ENCODE measurements at places on chromosomes 5 and 9.

GRCh38 chr9:103245369-103245768 is 250.2 kb downstream of the CYLC2 start:
- DNase-seq, result no peak

GRCh38 chr5:124399426-124399961 is 346.9 kb downstream of the ZNF608 start:
- no peak for DNase-seq

DNA sequence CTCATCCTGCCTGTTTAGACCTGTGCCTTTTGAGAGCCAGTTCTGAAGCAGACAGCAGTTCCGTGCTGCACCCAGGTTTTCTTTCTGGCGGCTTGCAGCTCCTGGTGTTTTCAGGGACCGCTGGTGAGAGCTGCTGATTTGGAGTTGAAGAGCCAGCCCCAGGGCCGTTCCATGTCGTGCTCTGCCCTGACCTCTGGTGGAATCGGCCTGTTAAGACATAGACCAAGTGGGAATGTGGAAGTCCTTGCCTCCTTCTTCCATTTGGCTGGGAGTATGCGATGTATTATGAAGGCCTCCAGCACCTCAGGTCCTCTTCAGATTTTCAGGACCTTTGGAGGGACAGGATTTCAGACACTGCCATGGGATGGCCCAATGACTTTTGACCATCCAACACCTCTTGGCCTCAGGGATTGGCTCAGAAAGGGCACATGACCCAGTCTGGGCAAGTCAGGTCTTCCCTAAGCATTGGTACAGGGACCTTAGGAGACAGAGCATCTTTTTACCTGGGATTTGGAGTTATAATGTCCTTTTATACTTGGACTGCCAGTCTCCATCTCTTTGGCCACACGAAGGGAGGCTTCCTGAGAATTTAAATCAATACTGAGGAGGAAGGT is 136.1 kb upstream of the CLINT1 start:
- peak; percentile 15 for DNase-seq

DNA sequence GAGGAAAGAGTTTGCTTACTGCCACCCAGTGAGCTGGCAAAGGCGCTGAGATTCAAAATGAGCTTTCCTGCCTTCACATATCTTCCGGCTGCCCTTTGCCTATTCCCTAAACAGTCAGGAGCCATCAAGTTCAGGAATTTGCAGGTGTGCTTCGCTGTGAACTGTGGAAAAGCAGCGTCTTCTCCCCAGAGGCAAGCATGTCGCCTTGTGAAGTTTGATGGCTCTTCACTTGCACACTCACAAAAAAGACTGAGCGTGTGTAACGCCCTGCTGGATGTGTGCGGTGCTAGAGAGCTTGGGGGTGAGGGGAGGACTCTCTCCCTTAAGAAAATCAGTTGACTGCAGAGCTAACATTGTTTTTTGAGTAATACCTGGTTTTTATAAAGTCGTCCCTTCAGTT is 288.7 kb downstream of the DOCK8 start:
- DNase-seq, result no peak

GRCh38 chr5:34833976-34834793 is 4.8 kb upstream of the TTC23L start:
- DNase-seq, result no peak

GRCh38 chr9:20753761-20754160 is 69.7 kb downstream of the FOCAD start:
- DNase-seq, result no peak

- DNase-seq, result no peak
Observed at GRCh38 chr5:40405996-40406740, 273.5 kb upstream of the PTGER4 start.

DNA sequence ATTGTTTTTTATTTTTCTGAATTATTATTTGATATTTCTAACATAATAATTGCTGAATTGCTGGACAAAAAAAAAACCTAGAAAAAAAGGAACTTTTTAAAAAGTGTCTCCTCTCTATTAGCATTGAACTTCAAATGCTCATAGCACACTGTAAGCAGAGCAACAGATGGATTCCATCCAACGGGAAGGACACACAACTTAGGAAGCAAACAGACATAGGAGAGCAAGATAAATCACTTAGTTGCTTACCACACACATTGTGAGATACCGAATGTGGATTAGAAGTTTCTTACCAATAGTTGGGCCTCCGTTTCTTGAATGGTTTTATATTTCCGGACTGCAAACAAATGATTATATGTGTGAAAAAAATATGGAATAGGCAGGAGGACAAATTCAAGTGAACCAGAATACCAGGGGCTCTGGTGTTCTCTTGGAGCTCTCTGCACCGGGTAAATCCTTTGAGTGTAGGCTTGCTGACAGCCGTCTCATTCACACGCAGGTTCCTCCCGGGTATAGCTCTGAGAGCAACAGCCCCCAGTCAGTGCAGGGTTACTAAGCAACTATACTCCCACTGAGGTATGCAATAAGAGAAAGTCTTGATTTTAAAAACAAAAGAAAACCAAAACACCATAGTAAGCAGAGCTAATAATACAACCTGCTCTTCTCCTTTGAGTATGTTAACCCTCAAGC is 217.6 kb downstream of the TMEM167A start:
- DNase-seq, result no peak

DNA sequence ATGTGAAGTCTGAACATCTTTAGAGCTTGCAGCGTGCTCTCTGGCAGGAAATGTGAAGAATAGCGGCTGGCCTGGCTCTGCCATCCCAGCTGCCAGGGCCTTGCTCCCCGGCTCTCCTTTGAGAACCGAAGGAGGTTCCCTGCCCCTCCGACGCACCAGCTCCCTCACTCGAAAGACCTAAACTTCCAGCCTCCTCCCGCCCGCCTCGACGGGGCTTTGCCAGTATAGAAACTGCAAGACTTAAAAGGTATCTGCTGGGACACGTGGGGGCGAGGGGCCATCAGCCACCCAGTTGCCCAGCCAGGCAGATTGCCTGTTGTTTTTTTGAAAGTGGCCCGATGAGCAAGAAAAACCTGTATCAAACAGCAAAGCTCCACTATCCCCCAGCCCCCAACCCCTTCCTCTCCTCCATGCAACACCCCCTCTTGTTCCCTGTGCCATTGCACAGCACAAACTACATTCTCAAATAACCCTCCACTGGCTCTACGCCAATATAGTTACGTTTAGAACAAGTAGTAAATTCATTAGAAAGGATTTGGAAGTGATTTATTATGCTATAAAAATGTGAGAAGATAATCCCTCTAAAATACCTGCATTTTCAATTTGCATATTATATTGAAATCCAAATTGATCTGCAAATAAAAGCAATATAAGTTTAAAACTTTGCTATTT is 331.9 kb downstream of the MED10 start:
- no peak for DNase-seq

- DNase-seq, result no peak
Observed at GRCh38 chr9:127938298-127938690, 640 bp upstream of the DPM2 start.

DNA sequence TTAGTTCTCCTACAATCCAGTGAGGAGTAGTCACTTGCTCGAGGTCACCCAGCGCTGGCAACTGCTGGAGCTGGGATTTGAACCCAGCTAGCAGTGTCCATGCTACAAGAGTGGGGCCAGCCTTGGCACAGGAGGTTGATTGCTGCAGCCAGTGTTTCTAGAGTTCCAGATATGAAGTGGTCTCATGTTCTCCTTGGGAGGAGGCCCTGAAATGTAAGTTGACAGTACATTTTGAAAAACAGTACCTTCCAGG is 802 bp downstream of the CCDC107 start:
- DNase-seq, result no peak

- no peak for DNase-seq
Observed at GRCh38 chr5:131386779-131387178, 122.9 kb downstream of the CDC42SE2 start.

GRCh38 chr9:37198831-37199230 is 78.5 kb downstream of the ZCCHC7 start:
- no peak for DNase-seq

- DNase-seq, result no peak
Observed at GRCh38 chr5:118076490-118076889, 911.9 kb downstream of the DTWD2 start.

DNA sequence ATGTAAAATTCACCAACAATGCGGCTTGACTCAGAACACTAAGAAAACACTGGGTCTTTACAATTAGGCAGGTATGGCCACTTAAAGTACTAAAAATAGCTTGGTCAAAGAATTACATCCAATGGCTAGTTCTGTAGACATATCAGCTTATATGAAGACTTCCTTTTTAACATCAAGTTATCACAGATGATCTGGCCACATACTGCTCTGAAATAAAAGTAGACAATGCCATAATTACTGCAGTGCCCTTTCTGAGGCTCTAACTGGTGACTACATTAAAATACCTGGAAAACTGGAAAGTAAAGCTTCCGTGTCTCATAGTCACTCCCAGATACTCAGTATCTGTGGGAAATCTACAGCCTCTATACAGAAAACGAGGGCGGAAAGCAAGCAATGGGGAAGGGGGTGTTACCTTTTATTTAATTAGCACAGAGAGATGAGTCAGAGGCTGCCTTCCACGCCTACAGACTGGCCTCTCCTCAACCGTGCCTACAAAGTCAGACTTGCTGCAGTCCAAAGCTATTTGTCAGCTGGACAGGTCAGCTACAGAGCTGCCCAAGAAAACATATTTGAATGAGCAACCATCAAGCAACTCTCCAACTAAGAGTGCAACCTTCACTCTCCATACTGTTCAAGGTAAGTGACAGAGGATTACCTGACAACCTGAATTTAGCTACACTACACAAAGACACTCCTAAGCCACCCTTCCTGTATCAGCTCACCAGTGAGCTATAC is 8.7 kb downstream of the SERINC5 start:
- DNase-seq, result no peak

DNA sequence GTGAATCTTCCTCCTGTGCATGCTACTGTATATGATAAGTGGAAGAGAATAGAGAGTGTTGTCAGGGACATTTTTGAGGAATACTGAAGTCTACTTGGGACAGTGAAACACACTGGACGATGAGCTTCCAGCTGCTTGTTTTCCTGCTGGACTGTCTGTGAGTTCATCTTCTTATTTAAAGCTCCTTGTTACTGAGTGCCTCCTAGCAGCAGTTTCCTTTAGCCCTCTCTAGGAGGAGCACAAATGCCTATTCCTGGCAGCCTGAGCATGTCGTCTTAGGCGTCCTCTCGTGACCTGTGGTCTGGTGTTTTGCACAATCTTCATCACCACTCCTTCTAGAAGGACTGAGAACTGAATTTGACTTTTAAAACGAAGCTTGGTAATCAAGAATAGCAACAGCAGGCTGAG is 43.8 kb downstream of the ANKRD33B start:
- DNase-seq, result no peak

DNA sequence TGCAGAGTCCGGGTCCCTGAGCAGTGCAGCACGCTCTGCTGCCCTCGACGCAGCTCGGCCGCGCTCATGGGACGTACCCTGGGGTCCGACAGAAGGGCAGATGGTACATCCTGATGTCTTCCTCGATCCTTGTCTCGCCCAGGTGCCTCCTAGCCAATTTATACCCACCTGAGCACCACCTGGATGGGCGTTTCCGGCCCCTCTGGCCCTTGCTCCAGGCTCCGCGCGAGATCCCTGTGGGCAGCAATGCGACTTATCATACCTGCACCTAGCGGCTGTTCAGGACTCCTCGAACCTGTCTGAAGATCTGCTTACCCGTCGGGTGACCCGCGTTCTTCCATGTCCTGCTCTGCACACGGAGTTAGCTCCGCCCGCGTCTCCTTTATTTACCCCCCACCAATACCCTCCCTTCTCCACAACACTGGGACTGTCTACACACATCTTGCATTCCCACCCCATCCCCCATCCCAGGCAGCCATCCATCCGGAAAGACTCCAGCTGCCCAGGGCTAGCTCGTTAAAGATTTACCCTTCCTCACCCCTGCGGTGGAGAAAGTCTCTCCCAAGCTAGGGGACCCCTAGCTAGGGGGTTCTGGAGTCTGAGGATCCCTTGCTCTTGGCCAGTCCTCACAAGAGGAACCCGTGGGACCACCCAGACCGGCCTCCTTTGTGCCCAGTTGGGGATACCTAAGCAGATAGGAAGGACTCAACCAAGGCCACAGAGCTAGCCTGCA is at the start of gene KIF12:
Gene KIF12 (minus strand): TSS at position 357 of the 733 bp plus-strand sequence. CDS start 16 bp downstream, at position 341.
- no peak for DNase-seq

DNA sequence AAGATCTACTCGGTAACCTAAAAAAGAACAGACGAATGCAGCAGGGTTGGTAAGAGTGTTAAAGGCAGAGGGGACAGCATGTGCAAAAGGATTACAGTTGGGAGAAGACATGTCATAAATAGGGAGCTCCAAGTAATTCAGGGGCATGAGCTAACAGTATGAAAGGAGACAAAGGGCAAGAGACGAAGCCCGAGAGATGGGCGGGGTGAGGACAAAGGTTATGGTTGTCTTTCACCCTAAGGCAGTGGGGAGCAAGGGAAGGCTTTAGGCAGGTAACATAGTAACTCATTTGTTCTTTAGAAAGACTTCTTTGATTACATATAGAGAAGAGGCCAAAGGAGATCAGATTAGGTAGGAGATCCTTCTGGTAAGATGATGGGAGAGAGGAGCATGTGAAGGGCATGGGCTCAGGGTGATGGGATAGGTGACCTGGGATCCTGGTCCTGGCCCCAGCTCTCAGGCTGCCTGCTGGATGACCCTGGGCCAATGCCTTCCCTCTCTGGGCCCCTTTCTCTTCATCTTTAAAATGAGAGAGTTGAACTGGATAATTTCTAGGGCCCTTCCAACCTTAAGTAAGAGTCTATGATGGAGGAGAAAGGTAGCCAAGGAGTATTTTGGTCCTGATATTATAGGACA is 19.5 kb downstream of the MORN5 start:
- DNase-seq, result no peak

GRCh38 chr5:165094782-165095181 is 1589.4 kb downstream of the MAT2B start:
- no peak for DNase-seq

DNA sequence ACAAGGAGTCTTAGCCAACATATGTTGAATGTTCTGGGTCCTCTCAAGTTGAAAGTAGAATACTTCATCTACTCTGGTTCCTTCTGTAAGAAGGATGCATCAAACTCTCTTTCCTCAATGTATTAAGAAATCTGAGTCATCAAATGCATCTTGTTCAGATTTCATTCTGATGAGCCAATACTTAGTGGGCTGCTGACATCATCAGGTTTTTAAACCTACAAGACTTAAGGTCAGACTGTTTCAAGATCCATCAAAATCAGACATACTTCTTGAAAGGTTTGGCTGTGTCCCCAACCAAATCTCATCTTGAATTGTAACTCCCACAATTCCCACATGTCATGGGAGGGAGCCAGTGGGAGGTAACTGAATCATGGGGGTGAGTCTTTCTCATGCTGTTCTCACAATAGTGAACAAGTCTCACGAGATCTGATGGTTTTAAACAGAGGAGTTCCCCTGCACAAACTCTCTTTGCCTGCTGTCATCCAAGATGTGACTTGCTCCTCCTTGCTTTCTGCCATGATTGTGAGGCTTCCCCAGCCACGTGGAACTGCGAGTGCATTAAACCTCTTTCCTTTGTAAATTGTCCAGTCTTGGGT is 168.8 kb downstream of the RAPGEF6 start:
- DNase-seq, result no peak

GRCh38 chr9:91693226-91693625 is 256.8 kb downstream of the ROR2 start:
- no peak for DNase-seq

GRCh38 chr5:75668977-75669689 is 48.1 kb downstream of the POC5 start:
- no peak for DNase-seq

- DNase-seq, result no peak
Observed at GRCh38 chr5:67680099-67680498, 483.5 kb upstream of the CD180 start.

All from substantia nigra (tissue), 51 donors.